CD4-positive, alpha-beta T cell treated with Interleukin-15 for 4 hours (primary cell): ENCODE measurements at places on chromosomes 7 and 10.

- no peak for DNase-seq
Measured at GRCh38 chr10:133341983-133342382, 5.2 kb upstream of the PRAP1 start.

DNA sequence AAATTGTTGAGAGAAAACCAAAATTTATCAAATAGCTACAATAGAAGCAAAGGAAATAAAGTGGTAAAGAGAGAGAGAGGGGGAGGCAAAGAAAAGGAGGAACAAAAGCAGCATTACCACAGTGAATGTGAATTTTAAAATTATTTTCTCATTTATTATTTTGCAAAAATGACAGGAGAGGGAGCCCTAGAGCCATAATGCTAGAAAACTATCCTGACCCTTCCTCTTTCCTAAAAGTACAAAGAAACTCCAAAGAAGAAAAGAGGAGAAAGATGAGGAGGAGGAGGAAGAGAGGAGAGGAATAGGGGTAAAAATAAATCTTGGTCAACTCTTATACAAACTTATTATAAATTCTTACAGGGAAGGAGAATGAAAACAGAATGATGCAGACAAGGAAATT lies 921.5 kb downstream of the NRG3 start:
- no peak for DNase-seq

- peak; percentile 39 for DNase-seq
Measured at GRCh38 chr10:112471878-112472487, 25.0 kb downstream of the VTI1A start.

DNA sequence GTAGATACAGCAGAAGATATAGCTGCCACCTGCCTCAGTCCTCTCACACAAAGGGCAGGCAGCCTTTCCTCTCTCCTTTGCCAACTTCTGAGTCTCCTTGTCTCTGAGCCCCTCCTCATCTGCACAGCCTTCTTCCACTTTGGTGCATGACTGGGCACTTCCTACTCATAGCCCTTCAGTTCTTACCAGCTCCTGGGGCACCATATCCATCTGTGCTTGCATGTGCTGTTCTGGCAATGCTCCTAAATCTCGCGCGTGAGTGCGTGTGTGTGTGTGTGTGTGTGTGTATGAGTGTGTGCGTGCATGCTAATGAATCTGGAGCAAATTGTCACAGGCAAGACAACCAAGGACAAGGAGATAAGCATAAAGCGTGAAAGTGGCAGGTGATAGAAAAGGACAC lies 1271.6 kb upstream of the SORCS1 start:
- DNase-seq, result no peak

GRCh38 chr10:13505052-13505680 lies 23.6 kb downstream of the BEND7 start:
- DNase-seq, result no peak

GRCh38 chr10:76350583-76350982 lies 919.2 kb downstream of the LRMDA start:
- no peak for DNase-seq

GRCh38 chr7:1590476-1590875 lies 20.6 kb upstream of the PSMG3 start:
- no peak for DNase-seq

DNA sequence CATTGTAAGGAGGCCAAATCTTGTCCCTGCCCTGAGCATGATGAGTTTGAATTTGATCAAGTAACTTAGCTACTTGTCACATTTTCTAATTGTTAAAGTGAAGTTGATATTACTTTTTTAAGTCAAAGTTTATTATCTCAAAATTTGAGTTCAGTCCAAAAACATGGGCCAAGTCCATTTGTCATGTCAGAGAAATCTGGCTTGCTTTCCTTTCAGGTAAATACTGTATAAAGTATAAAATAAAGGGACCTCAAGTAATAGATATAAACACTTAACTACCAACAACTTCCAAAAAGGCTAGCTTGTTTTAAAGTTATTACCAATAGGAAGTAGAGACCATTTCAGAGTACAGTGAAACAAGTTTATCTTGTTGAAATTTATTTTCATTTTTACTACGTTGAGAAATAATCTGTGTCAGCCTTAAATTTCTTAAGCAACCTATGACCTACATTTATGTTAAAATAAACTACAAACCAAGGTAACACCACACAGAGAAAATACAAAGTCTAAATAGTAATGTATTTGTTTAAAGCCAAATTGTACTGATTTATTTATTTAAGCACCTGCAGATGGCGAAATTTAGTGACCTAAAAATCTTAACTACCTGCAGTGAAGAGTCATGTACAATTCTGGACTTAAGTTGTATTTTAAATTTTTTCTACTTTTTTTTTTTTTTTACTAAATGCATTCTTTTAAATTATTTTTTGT lies 36.5 kb downstream of the FHIP2A start:
- DNase-seq, result no peak

GRCh38 chr7:133940368-133940767 lies 186.8 kb upstream of the LRGUK start:
- DNase-seq, result no peak

GRCh38 chr10:125152450-125153368 lies 7.7 kb downstream of the CTBP2 start:
- no peak for DNase-seq

GRCh38 chr10:110815354-110816004 lies 56.2 kb upstream of the PDCD4 start:
- DNase-seq, result no peak

- DNase-seq, result no peak
Measured at GRCh38 chr7:2817456-2817855, 26.7 kb downstream of the GNA12 start.

GRCh38 chr10:77405771-77406241 lies 231.8 kb downstream of the KCNMA1 start:
- DNase-seq, result no peak

DNA sequence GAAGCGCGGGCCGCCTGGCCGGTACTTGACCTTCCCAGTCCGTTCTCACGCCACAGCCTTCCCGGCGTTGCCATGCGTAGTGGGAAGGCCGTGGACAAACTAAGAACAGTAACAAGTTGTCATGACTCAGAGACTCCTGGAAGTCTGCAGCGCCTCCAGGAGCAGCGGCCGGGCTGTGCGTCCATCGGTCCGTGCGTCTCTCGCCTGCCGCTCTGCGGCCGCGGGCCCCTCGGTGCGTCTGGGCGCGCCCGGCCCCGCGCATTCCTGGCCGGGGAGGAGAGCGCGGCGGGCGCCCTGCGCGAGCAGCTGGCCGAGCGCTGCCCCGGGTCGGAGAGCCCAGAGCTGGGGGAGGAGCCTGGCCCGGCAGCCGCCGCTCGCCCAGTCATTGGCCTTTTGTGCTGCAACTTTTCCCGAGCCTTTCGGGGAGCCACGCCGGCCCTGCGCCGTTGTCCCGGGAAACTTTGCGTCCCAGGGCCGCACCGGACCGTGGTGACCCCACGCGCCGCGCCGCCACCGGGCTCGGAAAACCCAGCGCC lies 123.7 kb downstream of the TACC2 start:
- no peak for DNase-seq

DNA sequence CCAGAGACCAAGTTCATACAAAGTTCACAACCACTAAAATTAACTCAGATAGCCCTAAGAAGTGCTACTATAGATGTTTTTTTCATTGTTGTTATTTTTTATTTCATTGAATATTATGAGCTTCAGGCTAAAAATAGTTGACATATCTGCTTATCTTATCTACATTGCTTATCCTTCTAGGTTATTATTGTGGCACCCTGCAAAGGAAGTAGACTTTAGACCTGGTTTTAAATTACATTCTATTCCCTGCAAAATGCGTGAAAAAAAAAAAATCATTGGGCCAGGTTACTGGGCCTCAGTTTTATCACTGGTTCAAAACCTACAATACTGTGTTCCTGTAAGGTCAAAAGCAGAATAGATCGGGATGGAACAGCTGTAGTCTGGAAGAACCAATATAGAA lies 811.0 kb downstream of the GRM8 start:
- DNase-seq, result no peak
